D721Med (cell line): ENCODE measurements at places on chromosomes 12 and 14.

DNA sequence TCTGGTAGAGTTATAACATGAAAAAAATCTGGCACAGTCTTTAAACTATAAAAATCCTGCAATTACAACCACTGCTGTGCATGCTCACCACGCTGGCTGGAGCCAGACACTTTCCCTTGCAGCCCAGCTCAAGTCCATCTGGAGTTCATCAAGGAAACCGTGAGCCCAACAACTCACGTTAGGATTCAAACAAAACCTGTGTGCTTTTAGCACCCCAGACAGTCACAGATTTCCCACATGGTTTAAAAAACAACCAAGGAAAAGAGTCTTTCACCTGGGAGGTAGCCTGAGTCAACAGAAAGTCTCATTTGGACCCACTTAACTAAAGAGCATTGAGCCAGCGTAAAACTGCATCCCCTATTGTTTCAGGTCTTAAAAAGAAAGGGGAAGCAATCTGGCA is 4.7 kb downstream of the LRIG3 start:
- no peak for DNase-seq

- no peak for DNase-seq
Measured at GRCh38 chr12:112121780-112122565, 3.4 kb upstream of the TRAFD1 start.

DNA sequence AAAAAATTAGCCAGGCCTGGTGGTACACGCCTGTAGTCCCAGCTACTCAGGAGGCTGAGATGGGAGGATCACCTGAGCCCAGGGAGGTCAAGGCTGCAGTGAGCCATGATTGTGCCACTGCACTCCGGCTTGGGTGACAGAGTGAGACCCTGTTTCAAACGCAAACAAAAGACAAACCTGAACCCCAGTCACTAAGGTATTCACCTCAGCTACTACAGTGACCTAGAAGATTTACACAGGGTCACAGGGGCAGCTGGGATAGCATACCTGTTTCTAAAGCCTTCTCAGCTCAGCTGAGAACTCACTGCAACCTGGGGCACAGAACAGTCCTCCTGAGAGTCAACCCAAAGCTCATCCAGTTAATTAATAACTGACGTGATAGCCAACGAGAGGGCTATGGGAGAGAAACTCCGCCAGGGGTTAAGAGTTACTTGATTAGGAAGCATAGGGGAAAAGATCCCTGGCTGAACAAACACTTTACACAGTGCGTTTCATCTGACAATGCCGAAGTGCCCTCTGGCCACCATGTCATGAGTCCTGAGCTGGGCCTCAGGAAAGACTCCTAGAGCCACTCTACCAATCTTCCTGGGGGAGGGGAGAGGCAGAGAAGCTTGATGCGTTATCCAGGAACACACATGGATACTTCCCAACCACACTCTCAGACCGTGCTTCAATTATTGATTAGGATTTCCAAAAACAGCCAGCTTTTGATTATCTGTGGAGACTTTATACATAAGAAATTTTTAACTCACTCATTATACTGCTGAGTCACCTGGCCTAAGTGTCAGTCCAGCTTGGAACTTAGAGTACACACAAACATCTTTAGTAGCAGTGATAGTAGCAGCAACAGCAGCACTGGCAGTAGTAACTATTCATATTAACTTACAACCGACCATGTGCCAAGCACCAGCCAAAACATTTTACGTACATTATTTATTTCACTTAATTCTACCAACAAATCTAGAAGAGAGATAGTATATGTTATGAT is 48.2 kb downstream of the FOXN3 start:
- DNase-seq, result no peak

DNA sequence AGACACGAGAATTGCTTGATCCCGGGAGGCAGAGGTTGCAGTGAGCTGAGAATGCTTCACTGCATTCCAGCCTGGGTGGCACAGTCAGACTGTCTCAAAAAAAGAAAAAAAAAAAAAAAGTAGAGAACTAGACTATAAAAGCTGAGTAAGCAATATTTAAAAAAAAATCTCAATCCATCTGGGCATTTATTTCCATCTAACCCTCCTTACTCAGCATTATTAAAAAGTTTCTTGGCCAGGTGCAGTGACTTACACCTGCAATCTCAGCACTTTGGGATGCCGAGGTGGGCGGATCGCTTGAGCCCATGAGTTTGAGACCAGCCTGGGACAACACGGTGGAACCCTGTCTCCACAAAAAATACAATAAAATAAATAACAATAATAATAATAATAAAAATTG is 4.5 kb downstream of the SUPT16H start:
- no peak for DNase-seq

DNA sequence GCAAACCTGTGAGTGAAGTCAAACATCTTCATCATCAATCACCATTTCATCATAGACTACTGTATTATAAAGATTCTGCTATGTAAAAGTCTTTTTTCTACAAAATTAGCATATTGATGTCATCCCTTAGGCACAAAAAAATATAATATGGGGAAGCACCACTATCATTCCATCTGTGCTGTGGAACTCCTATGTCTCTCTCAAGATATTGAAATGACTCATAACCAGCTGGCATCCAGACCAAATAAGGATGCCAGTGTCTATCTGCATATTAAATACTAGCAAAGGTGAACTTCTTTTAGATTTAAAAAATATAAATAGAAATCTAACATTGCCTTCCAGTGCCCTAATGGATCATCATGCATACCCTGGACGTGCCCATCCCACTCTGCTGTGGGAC is 17.9 kb upstream of the DCAF5 start:
- DNase-seq, result no peak

DNA sequence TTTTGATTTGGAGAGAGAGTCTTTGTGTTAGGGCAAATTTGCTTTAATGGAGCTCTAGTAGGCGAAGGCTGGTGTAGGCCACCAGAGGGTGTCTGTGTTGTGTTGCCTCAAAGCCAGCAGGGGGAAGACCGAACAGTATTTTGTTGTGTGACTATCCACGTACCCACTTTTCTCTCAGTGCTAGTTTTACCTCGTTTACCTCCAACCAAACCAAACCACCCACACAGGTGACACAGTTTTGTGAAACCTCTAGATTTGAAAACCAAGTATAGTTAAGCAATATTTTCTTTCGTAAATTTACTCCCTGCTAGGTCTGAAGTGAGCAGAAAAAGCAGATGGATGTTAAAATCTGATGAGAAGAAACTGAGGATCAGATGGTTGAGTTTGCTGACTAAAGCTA is 36.3 kb upstream of the NPFF start:
- DNase-seq, result no peak

DNA sequence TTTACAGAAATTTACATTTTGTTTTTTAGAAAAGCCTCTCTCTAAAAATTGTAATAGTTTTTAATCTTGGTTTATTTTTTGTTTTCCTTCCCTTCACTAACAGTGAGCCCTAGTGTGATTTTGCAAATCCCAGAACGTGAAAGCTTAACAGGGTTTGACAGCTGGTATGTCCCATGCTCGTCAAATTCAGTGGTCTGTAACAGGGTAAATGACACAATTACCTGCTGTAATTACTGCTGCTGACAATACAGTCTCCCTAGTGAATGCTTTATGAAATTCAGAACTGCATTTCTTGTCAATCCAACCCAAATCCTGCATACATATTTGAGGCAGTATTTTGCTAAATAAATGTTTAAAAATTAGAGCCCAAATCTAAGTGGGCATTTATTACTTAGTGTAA is 249.2 kb downstream of the NELL2 start:
- no peak for DNase-seq

DNA sequence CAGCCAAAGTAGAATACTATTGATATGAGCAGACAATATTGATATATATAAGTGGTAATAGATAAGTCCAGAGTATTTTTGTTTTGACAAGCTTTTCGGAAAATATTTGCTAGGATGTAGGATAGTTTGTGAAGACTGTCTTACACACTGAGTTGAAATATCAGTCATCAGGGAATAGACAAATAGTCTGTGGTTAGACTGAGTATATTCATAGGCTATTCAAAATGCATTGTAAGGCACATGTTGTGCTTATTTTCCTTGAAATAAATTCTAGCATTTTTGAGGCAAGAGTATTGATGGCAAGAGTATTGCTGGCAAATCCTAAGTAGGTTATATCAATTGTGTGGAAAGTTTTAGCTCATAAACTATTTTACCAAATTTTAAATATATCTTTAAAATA is 201.1 kb downstream of the LRIG3 start:
- no peak for DNase-seq

DNA sequence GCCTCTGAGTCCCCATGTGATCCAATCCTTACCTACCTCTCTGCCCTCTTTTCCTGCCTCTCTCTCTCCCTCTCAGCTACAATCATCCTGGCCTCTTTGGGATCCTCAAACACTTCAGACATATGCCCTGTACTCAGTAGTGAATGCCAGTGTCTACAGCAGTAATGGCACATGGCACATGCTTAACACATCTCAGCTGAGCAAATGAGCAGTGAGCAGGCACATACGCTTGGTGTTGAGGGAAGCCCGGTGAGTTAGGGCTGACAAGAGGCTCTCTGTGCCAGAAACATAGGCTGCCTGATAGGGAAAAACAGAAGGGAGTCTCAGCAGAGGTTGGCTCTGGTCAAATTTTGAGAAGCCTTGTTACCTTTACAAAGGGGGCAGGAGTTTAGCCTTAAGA is 409.1 kb downstream of the TMEM132D start:
- no peak for DNase-seq

GRCh38 chr12:25975682-25976081 is 17.2 kb downstream of the RASSF8 start:
- no peak for DNase-seq

GRCh38 chr14:88775532-88775931 is 17.2 kb downstream of the EML5 start:
- no peak for DNase-seq
